NCI-H1930 (cell line): ENCODE measurements at places on chromosomes 3 and 15.

GRCh38 chr3:11570251-11570650 is 73.5 kb downstream of the VGLL4 start:
- DNase-seq, result no peak

DNA sequence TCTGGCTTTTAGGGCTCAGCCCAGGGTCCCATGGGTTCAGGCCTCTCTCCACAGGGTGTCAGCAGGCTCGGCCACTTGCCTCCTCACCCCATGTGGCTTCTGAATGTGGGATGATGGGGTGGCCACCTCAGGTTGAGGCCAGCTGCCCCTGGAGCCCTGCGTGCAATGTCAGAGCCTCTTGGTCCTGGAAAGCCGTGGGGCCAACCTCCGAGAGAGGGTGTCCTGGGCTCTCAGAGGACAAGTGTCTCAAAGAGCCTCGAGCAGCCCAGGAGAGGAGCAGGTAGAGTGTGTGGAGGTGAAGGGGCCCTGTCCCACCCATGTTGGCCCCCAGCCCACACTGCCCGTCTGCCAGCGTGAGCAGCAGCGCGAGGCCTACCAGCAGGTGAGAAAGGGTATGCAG is 86.0 kb downstream of the PLXNA1 start:
- no peak for DNase-seq

DNA sequence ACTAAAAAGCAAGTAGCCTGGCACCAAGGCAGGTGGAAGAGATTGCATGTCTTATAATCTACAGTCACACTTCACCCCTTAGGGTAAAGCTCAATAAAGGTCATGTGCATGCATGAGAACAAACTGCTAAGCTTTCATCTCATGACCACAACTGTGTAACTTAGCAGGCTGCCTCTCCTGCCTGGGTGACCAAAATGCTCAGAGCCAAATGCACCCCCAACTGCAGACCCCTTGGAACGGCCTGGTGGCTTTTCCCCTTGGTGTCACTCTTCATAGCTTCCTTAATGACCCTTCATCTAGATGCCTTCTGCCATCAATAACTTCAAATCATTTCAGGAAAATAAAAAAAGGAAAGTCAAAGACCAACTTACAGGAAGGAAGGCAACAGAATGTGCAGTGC is 88.1 kb downstream of the ADAMTS17 start:
- DNase-seq, result no peak

GRCh38 chr3:127254033-127254644 is 33.7 kb downstream of the PRR20G start:
- no peak for DNase-seq

- no peak for DNase-seq
These were observed 33.5 kb downstream of the KLF13 start for GRCh38 chr15:31360158-31360561.

DNA sequence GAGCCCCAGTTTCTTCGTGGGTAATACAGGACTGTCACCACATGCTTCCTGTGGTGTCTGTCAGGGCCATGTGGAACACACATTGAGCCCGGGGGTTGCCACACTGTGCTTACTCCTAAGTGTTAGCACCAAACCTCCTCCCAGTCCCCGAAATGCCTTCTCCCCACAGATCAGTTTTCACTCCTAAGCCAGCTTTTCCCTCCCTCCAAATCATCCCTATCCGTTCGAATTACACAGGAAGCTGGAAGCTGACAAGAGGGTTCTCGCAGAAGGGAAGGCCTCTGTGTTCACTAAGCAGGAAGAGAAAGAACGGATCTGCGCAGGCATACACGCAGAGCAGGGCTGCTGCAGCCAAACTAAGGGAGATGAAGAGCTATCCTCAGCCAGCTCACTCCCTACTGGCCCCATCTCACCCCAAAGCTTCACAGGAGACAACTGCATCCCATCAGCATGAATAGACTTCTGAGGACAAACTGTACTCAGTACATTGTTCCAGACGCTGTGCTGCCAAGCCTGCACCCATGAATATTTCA is 32.3 kb downstream of the XXYLT1 start:
- no peak for DNase-seq

DNA sequence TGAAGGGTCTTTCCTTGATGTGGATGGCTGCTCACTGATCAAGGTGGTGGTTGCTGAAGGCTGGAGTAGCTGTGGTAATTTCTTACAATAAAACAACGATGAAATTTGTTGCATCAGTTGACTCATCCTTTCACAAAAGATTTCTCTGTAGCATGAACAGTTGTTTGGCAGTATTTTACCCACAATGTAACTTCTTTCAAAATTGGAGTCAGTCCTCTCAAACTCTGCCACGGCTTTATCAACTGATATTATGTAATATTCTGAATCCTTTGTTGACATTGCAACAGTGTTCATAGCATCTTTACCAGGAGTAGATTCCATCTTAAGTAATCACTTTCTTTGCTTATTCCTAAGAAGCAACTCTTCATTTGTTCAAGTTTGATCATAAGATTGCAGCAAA is 252.6 kb downstream of the UBE2E2 start:
- DNase-seq, result no peak

GRCh38 chr15:48463366-48463880 is 132.2 kb downstream of the DUT start:
- no peak for DNase-seq

DNA sequence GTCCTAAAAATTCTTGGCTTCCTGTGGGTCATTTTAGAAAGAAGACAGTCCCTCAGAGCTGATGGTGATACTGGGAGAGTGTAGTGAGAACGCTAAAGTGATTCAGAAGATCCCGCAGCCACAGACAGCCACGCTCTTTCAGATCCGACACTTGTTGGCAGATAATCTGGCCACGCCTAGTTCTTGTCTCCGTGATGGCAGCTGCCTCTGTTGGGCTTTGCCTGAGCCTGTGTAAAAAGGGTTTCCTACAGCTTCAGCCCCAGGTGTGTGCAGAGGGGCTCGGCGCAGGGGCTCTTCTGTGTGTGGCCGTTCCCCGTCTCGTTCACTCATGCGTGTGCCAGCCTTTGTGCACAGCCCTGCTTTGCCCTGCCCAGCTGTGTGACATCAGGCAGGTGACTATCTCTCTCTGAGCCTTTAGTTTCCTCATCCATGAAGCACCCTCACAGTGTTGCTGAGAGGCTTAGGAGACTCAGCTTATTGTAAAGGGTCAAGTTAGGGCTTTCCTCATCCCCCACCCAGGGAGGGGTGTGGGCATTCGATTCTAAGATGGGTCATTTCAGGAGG is 6.3 kb downstream of the IRAK2 start:
- DNase-seq, result no peak
